ENCODE measurements at places on chromosomes 12 and 14. TPM values are rescaled to one million over a fixed set of nuclear protein-coding genes. Genes with fewer than 3 reads are reported as not detected.

GRCh38 chr14:23358553-23359166 is 6.0 kb upstream of the SLC22A17 start:
- H3K4me1 ChIP-seq = peaks cover 5% of the 10 kb centered on the region
- H3K36me3 ChIP-seq = peaks cover 12% of the 10 kb centered on the region
- no peak overlapping the region for H3K4me3 ChIP-seq
- H3K27me3 ChIP-seq = no peaks in the 10 kb centered on the region
- peak; percentile 66 for DNase-seq
- H3K27ac ChIP-seq = no peak overlapping the region

DNA sequence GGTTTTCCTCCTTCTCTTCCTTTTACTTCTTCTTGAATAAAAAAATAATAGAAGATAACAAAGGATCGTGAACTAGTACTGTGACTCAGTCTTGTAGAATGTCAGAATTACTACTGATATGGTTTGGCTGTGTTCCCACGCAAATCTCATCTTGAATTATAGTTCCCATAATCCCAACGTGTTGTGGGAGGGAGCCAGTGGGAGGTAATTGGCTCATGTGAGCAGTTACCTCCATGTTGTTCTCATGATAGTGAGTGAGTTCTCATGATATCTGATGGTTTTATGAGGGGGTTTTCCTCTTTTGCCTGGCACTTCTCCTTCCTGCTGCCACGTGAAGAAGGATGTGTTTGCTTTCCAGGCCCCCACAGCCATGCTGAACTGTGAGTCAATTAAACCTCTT is 549.6 kb downstream of the DIO2 start:
- no peaks in the 10 kb centered on the region for H3K4me1 ChIP-seq
- no peak for DNase-seq
- H3K27me3 ChIP-seq = no peaks in the 10 kb centered on the region
- H3K27ac ChIP-seq = no peak overlapping the region
- H3K4me3 ChIP-seq = no peak overlapping the region

DNA sequence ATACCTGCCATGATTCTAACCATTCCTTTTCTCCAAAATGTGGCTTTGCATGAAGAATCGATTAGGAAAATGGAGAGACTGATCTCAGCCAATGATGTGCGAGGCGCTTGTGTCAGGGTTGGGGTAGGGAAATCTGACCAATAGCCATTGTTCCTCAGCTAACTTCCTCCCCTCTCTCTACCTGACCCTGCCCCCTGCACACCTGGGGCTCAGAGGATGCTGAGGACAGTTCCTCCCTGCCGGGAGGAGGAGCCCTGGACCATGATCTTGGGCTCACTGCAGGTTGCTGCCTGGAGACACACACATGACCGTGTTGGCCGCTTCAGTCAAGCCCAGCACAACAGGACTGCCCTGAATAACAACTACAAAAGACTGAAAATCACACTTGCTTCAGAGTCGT is 119.8 kb upstream of the SFSWAP start:
- H3K4me1 ChIP-seq = no peaks in the 10 kb centered on the region
- H3K4me3 ChIP-seq = no peak overlapping the region
- peak; percentile 29 for DNase-seq
- H3K36me3 ChIP-seq = no peaks in the 10 kb centered on the region
- no peak overlapping the region for H3K27ac ChIP-seq

DNA sequence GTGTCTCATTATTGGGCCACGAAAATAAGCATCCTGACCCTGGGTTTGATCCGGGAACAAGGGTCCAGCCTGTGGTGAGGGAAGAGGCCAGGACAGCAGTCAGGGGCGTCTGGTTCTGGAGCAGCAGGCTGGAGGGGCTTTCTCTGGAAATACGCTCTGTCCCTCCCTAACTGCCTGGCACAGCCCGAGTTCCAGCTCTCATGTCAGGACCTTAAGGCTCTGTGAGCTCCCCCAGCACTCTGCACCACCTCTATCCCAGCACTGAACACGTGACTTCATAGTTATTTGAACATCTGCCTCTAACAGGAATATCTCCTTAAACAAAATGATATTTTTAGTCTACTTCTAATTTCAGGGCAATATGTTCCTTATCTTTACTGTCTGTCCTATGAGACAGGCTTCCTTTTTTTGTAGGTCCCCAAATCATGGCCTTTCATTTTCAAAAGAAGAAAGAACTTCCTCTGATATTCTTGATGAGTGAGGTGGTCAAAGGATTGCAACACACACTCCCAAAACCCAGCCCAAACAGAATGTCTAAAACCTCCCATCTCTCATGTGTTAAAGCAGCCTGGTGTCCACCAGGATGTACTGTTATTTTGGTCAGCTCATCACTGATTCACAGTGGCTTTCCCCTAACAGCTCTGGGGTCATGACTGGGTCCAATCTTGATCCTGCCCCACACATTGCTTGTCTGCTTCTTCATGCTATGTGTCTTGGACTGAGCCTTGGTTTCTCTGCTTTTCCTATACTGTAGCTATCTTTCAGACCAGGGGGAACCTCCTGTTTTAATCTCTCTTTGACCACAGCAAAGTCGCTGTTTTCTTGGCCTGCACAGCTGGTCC is 9.7 kb downstream of the AQP6 start:
- DNase-seq = peak; percentile 76
- peaks cover 21% of the 10 kb centered on the region for H3K4me1 ChIP-seq
- H3K36me3 ChIP-seq = no peaks in the 10 kb centered on the region
- no peak overlapping the region for H3K4me3 ChIP-seq

GRCh38 chr14:48955857-48956256 is 630.3 kb downstream of the RPS29 start:
- H3K36me3 ChIP-seq = no peaks in the 10 kb centered on the region
- no peaks in the 10 kb centered on the region for H3K27me3 ChIP-seq
- H3K27ac ChIP-seq = no peak overlapping the region
- no peak for DNase-seq

DNA sequence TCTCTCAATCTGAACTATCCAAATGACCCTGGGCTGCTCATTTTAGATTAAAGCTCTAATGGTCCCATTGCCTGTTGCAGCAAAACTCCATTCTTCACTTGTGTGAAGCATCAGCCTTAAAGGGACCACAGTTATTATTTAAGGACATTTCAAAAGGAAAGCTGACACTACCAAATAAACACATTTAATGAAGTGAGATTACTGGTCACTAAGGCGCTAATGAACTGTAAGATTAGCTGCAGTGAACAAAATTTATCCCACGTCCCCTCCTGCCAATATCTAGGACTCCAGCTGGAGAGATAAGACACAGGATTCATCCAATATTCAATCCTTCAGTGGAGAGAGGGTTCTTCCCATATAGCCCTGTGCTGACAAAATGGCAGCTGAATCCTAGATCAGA is 1029.2 kb upstream of the SEL1L start:
- DNase-seq = no peak
- no peaks in the 10 kb centered on the region for H3K4me1 ChIP-seq
- H3K27ac ChIP-seq = no peak overlapping the region
- H3K4me3 ChIP-seq = no peak overlapping the region
- no peaks in the 10 kb centered on the region for H3K36me3 ChIP-seq
- no peaks in the 10 kb centered on the region for H3K27me3 ChIP-seq

DNA sequence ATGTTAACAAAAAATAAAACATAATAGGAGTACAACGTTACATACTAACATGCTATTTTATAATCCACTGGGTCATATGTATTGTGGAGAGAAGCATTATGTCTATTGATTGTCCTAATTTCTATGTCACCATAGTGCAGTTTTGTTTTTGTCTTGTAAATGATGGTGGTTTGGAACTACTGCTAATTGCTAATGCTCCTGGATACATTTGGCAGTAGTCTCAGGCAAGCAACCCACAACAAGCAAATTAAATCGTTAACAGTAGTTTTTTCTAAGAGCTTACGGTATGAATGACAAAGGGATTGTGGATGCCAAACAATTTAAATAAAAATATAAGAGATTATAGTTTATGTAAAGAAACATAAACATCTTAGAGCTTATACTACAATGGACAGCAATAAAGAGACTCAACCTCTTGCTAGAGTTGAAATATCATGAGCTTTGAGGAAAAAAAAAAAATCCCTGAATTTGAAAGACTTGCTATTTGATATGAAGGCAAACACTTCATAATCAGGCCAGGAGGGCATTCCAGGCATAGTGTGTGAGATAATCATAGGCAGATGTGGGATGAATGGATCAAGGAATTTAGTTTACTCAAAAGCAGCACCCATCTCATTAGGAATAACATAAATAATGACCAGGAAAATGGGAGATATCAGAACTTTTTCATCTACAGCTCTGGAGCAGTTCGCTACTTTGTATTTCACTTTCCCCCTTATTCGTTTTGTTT is 181.3 kb downstream of the CCDC59 start:
- no peaks in the 10 kb centered on the region for H3K27me3 ChIP-seq
- H3K4me3 ChIP-seq = no peak overlapping the region
- H3K36me3 ChIP-seq = no peaks in the 10 kb centered on the region
- H3K4me1 ChIP-seq = no peaks in the 10 kb centered on the region
- DNase-seq = no peak

GRCh38 chr14:39266525-39266870 is 32.8 kb downstream of the MIA2 start:
- no peaks in the 10 kb centered on the region for H3K36me3 ChIP-seq
- H3K27ac ChIP-seq = peak overlapping the region; percentile 97
- DNase-seq = peak; percentile 86

- H3K27ac ChIP-seq = no peak overlapping the region
- no peaks in the 10 kb centered on the region for H3K36me3 ChIP-seq
- DNase-seq = peak; percentile 30
- H3K27me3 ChIP-seq = no peaks in the 10 kb centered on the region
Observed at GRCh38 chr12:6374028-6374785, 1.2 kb downstream of the SCNN1A start.

DNA sequence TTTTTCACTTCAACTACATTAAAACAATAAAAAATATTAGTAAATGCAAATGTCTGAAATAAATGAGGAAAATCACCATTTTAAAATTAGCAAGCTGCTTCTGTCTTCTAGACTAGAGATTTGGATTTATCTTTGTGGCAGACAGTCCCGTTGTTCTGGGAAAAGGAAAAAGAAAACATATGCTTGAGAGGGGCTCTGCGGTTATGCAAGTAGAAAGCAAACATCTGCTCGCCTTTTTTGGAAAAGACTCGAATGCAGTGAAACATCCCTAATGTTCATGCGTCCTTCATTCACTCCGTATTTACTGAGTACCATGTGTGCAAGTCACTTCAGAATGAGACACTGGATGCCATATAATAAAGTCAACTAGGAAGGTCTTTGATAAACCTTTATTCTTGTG is 44.9 kb downstream of the IFNG start:
- H3K36me3 ChIP-seq = no peaks in the 10 kb centered on the region
- no peak for DNase-seq
- peaks cover 5% of the 10 kb centered on the region for H3K27me3 ChIP-seq
- H3K4me1 ChIP-seq = no peaks in the 10 kb centered on the region

DNA sequence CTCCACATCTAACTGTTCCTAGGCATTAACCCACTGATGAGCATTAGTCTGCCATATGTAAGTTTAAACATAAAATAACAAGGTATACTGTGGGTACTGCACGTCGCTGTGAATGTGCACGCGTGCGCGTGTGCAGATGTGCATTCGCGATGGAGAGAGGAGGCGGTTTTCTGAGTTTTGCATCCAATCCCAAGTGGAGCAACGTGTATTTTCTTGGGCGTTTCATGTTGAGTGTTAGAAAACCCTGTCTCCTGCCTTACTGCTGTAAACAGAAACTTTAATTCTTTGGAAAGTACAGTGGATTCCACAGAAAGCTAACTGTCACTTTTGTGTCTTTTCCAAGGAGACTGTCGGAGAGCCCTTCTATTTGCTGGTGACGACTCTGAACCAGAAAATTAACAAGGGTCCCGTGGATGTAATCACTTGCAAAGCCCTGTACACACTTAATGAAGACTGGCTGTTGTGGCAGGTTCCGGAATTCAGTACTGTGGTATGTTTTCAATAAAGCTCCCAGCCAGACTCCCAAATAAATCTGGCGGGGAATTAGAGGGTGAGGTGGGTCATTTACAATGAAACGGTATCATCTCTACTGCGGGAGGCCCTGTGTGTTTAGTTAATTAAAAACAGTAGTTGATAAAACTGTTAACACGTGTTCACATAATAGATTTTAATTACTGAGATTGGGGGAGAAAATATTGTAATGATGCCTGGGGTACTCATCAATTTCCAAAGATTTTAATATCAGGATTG is 116.5 kb downstream of the PLXNC1 start:
- no peak for DNase-seq
- H3K27ac ChIP-seq = no peak overlapping the region
- H3K27me3 ChIP-seq = no peaks in the 10 kb centered on the region
- no peaks in the 10 kb centered on the region for H3K36me3 ChIP-seq
- no peak overlapping the region for H3K4me3 ChIP-seq

GRCh38 chr12:101839324-101840283 is 8.8 kb upstream of the GNPTAB start:
- H3K36me3 ChIP-seq = no peaks in the 10 kb centered on the region
- DNase-seq = no peak
- H3K27ac ChIP-seq = no peak overlapping the region
- H3K4me3 ChIP-seq = no peak overlapping the region
- H3K4me1 ChIP-seq = no peaks in the 10 kb centered on the region

- DNase-seq = no peak
- no peaks in the 10 kb centered on the region for H3K36me3 ChIP-seq
- H3K4me3 ChIP-seq = no peak overlapping the region
Observed at GRCh38 chr14:76697246-76697905, 63.9 kb upstream of the VASH1 start.

DNA sequence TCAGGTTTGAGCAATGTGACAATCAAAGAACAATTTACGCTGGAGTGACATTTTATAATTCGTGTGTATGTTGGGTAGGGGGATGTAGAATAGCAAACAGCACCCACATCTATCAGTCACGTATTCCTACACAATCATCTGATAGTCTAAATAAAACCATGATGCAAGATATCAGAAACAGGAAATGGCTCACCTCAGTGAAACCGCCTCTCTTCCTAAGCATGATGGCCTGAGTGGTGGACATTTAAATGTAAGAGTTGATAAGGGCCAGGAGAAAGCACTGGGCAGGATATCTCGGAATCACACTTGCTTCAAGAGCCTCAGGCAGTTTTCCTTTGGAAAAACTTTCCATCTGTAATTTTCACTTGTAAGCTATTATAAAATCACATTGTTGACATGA is 128.2 kb downstream of the GRIP1 start:
- no peaks in the 10 kb centered on the region for H3K36me3 ChIP-seq
- no peak overlapping the region for H3K27ac ChIP-seq
- H3K4me3 ChIP-seq = no peak overlapping the region
- no peaks in the 10 kb centered on the region for H3K27me3 ChIP-seq
- no peaks in the 10 kb centered on the region for H3K4me1 ChIP-seq

GRCh38 chr12:28793581-28794151 is 355.4 kb upstream of the FAR2 start:
- no peaks in the 10 kb centered on the region for H3K36me3 ChIP-seq
- peaks cover 5% of the 10 kb centered on the region for H3K4me1 ChIP-seq
- no peak for DNase-seq
- no peaks in the 10 kb centered on the region for H3K27me3 ChIP-seq

GABARAPL1 gene
- 65.9 TPM for total RNA-seq

FLRT2 gene
- total RNA-seq = 39.1 TPM

DENND5B gene
- 18.8 TPM for total RNA-seq

IFI27 gene
- 87.8 TPM for total RNA-seq

GNB3 gene
- total RNA-seq = 1.4 TPM

AQP2 gene
- total RNA-seq = not detected
